ENCODE measurements at places on chromosomes 5 and 9.

DNA sequence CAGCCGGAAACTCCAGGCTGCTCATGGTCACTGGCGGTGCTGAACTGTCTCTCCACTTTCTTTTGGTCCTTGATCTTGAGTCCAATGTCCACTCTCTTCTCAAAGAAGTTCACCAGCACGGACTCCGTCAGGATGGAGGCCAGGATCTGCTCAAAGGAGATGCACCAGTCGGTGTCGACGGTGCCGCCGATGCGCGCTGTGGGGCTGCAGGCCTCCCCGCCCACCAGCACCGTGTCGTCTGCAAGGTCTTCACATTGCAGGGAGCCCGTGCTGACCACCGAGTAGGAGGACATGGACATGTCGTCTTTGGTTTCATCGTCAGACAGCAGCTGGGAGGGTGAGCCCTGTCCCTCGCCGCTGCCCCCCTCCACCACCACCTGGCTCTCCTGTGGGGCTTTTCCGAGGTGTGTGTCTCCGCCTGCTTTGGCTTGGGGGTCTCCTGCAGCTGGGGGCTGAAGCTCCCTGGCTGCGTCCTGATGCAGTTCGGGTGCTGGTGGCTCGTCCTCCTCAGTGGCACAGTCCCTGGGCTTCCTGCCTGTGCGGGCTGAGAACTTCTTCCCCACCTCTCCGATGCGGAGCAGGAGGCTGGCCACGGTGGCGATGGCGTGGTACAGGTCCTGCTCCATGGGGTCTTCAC, 5.0 kb upstream of the MRNIP start:
- DNase-seq = no peak

DNA sequence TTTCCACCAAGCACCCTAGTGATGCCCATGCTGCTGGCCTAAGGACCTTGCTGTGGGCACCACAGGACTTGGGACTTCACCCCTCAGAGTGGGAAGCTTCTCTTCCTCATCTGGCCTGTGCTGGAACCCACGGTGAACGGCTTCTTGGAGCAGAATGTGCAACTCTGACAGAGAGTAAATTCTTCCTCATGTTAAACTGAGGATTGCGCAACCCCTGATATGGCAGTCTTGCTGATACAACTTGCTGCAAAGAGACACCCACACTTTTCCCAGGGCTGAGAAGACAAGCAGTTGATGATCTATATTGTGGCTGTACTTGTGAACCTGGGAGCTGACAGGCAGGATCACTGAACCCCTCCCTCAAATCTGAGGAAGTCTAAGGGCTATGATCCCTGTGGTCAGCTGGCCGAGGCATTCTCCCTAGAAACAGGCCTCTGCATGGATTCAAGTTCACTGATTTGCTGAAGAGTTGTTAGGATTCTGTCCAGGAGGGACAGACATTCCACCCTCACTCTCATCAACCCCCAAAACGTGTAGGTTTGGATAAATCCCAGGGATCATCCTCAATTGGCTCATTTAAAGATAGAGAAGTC, 307.2 kb downstream of the MTRR start:
- DNase-seq = no peak

DNA sequence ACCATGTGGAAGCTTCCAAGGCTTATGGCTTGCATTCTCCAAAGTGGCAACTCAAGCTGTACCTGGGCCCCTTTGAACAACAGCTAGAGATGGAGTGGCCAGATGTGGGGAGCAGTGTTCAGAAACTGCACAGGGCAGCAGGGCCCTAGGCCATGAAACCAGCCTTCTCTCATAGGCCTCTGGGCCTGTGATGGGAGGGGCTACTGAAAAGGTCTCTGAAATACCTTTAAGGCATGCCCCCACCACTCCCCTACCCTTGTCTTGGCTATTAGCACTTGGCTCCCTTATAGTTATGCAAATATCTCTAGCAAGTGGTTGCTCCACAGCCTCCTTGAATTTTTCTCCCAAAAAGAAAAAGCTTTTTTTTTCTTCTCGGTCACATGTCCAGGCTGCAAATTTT, 1014.6 kb downstream of the DTWD2 start:
- no peak for DNase-seq

DNA sequence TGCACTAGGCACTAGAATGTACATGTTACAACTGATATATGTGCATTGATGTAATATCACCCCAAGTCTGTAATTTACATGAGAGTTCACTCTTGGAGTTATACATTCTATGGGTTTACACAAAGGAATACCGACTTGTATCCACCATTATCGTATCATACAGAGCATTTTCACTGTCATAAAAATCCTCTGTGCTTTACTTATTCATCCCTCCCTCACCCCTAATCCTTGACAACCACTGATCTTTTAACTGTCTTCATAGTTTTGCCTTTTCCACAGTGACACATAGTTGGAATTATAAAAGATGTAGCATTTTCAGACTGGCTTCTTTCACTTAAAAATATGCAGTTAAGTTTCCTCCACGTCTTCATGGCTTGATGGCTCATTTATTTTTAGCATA, 11.1 kb upstream of the RFK start:
- DNase-seq = no peak

- no peak for DNase-seq
Measured at GRCh38 chr5:148834689-148835088, 8.3 kb downstream of the ADRB2 start.

- DNase-seq = no peak
Measured at GRCh38 chr5:43279548-43280274, 33.5 kb downstream of the HMGCS1 start.

DNA sequence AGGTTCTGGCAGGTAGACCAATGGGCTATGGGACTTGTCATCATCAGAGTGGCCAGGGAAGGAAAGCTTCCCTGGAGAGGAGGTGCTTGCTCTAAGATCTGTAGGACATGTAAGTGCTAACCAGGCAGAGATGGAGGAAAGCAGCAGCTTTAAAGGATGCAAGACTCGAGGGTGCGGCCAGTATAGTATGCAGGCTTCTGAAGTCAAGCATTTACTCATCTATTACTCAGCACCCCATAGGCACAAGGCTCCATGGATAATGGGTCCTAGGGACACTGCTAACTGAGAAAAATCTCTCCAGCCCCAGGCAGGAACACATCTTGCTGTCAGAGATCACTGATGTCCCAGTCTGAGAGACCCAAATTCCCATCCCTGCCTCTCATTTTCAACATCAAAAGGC, 49.7 kb downstream of the WWC1 start:
- DNase-seq = peak; percentile 68

GRCh38 chr5:148932355-148932935, 106.0 kb downstream of the ADRB2 start:
- no peak for DNase-seq

GRCh38 chr9:121972501-121972981, 120.6 kb downstream of the TTLL11 start:
- DNase-seq = peak; percentile 95

GRCh38 chr5:53167836-53168235, 58.3 kb upstream of the MOCS2 start:
- no peak for DNase-seq

GRCh38 chr5:159894149-159894720, 22.0 kb upstream of the ADRA1B start:
- DNase-seq = no peak

DNA sequence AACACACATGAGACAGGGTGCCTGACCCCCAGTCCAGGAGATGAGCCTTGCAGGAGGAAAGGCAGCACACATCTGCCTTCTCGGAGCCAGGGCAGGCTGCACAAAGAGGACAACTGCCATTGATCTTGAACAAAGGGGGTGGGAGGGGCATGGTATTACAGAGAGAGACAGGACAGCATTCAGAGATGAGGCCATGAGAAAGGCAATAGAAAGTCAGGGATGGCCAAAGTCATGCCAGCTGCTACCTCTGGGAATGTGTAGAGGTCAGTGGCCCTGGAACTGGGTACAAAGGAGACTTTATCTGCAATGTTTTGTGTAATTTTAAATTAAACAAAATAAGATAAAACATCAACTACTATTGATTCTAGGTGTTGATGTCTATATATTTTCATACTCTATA, 43.2 kb downstream of the WDR36 start:
- no peak for DNase-seq

- DNase-seq = peak; percentile 87
Measured at GRCh38 chr5:122727112-122727541, 47.8 kb upstream of the SNX2 start.

- peak; percentile 94 for DNase-seq
Measured at GRCh38 chr9:29044959-29045358, 1471.7 kb upstream of the C9orf72 start.

GRCh38 chr5:142322403-142322746, 2.4 kb downstream of the SPRY4 start:
- DNase-seq = no peak

- no peak for DNase-seq
Measured at GRCh38 chr5:141934099-141934844, 10.6 kb downstream of the DELE1 start.

DNA sequence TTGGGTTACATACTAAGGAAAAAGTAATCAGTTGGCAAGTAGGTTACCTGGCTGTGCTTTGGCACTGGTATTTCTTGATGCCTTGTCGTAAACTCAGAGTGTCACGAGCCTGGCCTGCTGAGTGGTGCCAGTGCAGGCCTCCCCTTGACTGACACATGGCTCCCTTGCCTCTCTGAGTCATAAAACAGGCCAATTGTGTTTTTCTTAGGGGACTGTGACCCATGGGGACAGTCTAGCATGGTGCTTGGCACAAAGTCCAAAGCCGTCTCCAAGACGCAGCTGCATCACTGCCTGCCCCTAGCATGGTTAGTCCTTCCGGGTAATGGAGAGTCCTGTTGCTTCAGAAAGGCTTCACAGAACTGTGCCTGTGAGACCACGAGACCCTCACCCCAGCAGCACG, 132.5 kb downstream of the MVB12B start:
- DNase-seq = no peak

DNA sequence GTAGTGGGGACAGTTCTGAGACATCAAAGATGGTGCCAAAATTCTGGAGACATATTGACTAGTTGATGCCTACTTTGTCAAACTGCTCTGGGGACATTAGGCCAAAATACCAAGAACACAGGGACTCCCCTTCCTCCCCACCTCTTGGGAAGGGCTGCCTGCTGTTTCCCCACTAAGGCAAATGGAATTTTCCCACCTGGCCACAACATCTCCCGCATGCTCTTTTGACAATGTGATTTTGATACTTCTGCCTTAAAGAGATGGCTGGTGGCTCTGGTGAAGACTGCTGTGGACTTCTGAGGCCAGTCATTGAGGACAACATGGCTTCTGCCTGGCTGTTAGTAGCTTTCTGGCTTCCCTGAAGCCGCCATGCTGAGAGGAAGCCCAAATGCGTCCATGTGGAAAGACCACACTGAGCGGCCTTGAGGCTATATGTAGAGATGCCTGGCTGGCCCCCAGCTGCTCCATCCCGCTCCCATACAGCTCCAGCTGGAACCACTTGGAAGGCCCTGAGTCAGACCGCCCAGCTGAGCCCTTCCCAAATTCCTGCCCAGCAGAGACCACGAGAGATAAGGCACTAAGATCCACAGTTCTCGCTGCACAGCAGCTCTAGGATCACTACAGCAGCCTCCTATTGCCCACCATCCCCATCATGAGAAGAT, 226.7 kb downstream of the SYK start:
- no peak for DNase-seq

DNA sequence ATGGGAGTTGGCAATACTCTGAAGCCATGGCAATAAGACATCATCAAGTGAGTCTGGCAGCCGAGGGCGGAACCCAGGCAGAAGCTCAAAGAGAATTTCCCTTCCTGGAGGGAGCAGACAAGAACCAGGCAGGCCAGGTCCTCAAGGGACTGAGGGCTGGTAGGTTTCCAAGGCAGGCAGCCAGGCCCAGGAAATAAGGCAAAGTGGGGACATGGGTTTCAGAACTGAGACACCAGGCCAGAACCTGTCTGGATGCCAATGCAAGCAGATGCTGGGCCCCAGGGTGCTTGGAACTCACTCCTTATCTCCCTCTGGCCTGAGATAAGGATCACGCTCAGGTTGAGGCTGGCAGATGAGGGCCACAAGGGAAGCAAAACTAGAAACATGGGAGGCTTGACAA, 8.9 kb downstream of the TSSK1B start:
- no peak for DNase-seq

DNA sequence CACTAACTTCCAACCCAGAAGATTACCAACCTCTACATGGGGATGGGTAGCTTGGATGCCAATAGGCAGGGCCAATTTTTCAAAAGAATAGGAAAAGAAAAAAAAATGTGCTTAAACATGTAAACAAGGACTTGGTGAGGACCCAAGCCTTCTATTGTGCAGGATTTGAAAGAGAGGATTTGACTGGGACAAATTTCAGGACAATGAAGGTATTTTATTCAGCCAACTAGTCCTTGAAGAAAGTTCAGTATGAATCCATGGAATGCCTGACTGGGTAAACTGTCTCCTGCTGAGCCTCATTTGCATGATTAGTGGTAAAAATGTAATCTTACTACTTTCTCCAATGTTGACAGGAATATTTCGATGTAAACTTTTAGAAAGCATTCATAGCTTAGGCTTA, 192.5 kb upstream of the RORB start:
- no peak for DNase-seq

DNA sequence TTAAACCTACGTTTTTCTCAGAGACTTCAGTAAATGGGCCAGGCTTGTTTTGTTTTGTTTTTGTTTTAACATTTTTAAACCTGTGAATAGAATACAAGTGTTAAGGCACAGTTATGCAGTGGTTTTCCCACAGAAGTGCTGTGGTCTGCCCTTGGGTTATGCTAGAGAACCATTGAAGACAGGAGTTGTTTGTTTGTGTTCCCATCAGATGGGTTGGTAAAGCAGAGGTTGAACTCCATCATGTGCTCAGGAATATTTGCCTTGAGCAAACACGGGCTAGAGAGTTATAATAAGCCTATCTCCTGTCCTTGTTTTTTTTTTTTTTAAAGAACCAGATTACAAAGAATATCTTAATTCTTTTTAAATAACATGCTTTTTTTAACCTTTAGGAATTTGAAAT, 28.5 kb downstream of the RHOBTB3 start:
- no peak for DNase-seq

GRCh38 chr9:27184556-27185351, 75.7 kb downstream of the TEK start:
- no peak for DNase-seq

DNA sequence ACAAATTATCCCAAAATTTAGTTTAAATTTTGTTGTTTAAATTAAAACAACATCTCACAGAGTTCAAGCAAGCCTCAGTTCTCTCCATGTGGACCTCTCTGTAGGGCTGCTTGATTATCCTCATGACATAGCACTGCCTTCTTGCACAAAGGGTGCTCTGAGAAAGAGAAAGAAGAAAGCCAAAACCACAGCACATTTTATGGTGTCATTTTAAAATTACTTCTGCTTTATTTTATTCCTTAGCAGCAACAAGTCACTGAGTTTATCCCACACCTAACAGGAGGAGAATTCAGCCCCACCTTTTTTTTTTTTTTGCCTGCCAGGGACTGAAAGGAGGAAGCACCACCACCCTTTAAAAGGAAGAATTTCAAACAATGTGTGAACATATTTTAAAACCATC, 12.8 kb upstream of the KCNV2 start:
- DNase-seq = no peak

DNA sequence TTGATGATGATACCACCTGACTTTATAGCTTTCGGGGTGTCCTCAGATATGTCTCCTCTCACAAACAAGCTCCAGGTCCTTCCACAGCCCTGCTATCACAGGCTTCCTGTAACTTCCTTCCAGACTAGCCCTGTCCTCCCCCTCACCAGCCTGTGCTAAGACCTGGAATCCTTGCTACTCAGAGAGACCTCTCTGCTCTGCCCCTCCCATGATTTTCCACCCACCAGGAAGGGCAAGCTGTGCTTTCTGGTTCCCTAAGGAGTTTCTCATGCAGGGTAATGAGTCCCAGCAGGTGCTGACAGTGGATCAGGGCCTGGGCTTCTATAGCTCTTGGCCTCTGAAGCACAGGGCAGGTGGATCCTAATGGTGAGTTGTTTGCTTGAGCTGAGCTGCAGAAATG, 86.9 kb downstream of the AOPEP start:
- DNase-seq = no peak

Data from RWPE1 (cell line).